Mesothelial cell of epicardium (in vitro differentiated cells): ENCODE measurements at places on chromosomes 11 and 22.

- peak; percentile 35 for DNase-seq
These were observed at the start of gene HSPA8 for GRCh38 chr11:123061403-123062157. TSS of gene HSPA8 (minus strand) at chr11:123062136. CDS start at chr11:123061324, 812 bp downstream.

DNA sequence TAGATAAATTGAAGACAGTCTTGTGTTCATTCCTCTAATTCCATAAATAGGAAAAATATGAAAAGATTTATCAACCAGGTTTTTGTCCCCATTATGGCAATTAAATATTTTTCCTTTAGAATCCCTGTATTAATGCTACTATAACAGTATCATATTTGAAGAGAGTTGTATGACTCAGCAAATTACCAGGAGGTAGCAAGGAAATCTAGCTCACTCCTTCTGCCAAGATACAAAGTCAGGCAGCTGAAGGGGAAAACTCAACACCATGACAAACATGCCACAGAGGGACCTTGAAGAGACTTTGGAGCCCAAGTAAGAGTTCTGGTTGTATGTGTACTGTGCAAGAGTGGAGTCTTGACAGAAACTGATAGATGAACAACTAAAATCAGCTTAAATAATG, 143.3 kb downstream of the GUCY1A2 start:
- no peak for DNase-seq

GRCh38 chr22:36640106-36640672, 63.4 kb downstream of the CACNG2 start:
- no peak for DNase-seq

DNA sequence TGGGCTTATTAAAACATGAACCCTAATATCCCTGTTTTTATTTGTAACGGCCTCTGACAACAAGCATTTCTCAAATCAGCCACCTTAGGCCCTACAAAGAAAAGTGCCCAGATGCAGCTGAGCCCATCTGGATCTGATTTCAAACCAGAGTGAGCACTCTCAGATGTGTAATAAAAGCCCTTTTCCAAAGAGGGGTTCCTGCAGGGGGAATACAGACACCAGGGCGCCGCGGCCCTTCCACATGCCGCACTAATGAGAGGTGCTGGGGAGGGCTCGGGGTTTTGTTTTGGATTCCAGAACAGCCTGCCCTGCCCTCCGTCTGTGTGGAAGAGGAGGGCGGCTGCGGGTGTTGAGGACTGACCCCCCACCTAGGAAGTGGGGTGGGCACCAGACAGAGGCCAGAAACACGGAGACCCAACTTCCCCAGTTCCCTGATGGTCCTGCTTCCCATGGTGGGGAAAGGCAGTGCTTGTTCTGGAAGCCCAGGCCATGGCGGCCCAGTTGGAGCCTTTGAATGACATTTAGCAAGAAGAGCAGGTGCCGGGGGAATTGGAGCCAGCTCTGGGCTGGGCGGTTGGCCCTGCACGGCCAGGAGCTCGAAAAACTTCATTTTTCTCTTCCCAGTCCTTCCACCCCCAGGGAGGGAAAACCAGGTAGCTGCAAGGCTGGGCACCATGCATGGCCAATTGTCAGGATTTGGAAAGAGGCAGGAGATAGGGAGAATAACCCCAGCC, 63.7 kb downstream of the MACROD1 start:
- no peak for DNase-seq

DNA sequence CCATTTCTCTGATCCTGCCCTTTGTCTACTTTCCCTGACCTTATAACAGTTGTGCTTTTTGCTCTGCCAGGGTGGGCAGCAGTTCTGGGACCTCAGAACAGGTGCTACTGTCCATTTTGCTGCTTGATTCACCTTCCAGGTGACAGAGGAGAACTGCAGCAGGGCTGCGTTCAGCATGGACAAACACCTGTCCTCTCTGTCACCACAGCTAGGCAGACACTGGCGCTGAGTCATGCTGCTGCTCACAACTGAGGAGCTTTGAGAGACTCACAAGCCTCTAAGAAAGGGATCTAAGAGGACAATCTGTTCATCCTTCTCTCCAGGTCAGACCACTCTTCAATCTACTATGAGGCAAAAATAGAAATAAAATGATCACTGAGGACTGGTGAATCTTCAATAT, 1144.5 kb upstream of the CCDC90B start:
- DNase-seq: no peak

- no peak for DNase-seq
These were observed 19.0 kb upstream of the RASD2 start for GRCh38 chr22:35521358-35522224.

- DNase-seq: no peak
These were observed 49.5 kb downstream of the IGF2 start for GRCh38 chr11:2089536-2090165.

GRCh38 chr11:57597916-57598830, 688 bp downstream of the SERPING1 start:
- peak; percentile 45 for DNase-seq

GRCh38 chr11:65440831-65441499, 18.4 kb downstream of the NEAT1 start:
- no peak for DNase-seq

- no peak for DNase-seq
These were observed 253.9 kb downstream of the LARGE1 start for GRCh38 chr22:33666279-33666960.

- DNase-seq: no peak
These were observed 1.7 kb downstream of the ADAMTS15 start for GRCh38 chr11:130449996-130450769.

GRCh38 chr11:128614026-128614425, 26.7 kb upstream of the ETS1 start:
- no peak for DNase-seq

- no peak for DNase-seq
These were observed 11.3 kb upstream of the MS4A7 start for GRCh38 chr11:60367009-60367408.

GRCh38 chr11:87440076-87440770, 402.5 kb downstream of the TMEM135 start:
- no peak for DNase-seq

DNA sequence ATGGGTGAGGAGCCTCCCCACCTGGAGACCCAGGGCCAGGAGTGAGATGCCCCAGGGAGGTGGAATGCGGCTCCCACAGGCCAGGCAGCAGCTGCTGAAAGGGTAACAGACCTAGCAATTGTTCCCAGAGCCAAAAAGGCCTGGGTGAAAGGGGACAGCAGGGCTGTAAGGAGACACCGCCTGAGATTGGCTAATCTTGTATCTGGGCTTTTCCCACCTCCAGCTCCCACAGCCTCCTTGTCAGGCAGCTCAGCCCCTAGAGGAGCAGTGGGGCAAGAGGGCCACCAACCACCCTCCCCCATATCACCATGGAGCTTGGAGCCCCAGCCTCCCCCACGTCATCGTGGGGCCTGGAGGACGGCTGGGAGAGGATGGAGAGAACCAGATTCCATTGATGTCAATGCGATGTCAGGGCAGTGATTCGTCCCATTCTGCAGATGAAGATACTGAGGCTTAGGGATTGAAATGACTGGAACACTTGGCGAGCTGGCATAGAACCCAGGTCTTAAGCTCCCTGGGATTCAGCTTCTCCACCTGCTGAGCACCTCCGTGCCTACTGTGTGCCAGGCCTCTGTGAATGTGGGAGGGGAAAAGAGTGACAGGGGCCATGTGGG, 2.9 kb upstream of the MGAT3 start:
- no peak for DNase-seq

DNA sequence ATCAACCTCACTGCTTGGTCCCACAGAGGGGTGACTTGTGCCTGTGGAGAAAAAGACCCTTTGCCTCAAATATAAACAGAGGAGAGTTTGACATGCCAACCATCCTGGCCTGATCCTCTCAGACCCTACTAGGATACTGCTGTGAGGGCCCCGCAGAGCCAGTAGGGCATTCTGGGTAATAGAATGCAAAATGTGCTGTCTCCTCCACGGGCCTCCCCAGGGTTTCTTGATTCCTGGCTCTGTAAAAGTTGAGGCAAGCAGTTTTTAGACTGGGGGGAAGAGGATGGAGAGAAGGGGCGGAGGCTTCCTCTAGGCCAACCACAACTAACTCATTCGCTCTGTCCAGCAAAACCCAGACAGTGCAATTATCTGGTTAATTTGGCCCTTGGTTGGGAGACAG, 81.7 kb downstream of the SYN3 start:
- no peak for DNase-seq

- DNase-seq: no peak
These were observed 324.8 kb downstream of the MN1 start for GRCh38 chr22:27476729-27477128.

DNA sequence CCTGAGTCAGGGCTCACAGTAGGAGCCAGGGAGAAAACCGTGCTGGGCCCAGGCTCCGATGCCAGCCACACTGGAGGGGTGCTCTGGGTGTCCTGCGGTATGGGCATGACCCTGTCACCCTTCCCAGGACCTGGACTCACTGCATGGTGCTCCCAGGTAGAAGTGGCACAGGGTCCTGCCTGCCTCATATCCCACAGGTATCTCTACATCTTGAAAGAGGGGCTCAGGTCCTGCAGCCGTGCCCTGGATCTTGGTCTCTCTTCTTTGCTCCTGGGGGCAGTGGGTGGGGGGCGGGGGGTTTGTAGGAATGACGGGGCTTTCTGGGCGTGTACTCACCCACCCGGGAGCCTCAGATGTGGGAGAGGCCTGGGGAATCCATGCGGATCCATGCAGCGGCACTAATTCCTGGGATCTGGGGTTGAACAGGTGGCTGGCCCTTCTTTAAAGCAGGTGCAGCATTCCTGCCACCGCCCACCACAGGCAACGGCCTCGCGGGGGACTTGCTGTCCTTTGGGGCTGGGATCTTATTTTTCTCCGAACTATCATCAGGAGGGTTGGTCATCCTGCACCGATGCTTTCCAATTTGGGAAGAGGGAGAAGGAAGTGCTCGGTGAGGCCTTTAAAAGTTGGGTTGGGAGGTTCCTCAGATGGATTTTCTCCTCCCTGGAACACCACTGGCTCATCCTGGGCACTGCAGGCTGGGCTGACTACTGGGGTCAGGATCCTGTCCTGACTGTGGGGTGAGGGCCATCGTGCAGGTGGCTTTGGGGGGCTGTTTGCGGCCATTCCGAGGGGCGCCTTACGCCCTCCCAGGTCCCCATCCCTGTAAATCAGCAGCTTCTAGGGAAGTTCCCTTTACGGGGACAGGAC, 886.4 kb downstream of the BRD1 start:
- DNase-seq: no peak

- no peak for DNase-seq
These were observed 31.2 kb downstream of the GAL start for GRCh38 chr11:68715456-68716122.

DNA sequence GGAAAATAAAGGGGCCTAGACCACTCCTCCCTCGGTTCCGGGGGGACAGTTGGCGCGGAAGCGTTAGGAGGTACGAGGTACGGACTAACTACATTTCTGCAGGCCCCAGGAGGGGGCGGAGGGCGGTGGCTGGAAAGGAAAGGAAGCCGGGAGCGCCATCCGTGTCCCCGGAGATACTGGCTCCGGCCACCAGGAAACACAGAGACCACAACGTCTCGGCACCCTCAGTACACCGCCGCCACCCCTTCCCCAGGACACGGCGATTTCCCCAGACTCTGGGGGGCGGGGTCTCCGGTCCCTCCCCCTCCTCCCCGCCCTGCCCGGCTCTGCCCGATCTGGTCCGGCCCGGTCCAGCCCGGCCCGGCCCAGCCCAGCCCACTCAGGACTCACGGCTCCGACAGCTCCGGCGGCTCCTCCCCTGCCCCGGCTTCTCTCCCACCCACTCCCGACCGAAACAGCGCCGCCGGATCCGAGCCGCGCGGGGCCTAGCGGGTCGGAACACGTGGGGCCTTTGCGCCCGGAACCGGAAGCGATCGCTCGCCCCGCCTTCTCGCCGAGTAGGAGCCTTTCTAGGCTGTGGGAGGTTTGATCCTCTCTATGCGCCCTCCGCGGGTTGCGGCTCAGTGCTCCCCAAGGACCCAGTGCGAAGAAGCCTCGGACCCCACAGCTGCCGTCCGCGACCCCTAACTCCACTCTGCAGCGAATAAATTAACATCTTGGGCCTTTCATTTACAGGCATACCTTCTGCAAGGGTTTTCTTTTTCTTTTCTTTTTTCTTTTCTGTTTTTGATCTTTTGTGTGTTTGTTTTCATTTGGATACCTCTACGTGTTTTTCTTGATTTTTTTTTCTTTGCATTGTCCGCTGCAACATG, at the start of gene ZNF202:
Gene ZNF202 (minus strand): TSS at position 502 of the 872 bp plus-strand sequence. CDS start 10,772 bp downstream, outside the sequence.
- peak; percentile 75 for DNase-seq

DNA sequence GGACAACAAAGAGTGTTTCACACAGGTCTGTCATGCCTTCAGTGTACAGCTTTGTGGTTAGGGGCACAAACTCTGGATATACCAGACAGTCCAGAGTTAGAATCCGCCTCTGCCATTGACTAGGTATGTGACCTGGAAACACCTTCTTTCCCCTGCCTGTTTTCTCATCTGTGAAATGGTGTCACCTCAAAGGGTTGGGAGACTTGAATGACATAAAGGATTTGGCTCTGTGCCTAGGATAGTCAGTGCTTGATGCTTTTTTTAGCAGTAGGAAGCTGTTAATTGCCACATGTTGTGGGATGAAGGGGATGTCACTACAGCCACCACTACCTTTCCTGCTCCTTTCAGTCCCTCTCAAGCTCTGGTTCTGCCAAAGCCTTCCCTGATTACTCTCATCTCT, 17.4 kb upstream of the LRRC55 start:
- no peak for DNase-seq
